Activated T-cell treated with anti-CD3 and anti-CD28 coated beads for 24 hours (primary cell): ENCODE measurements at places on chromosomes 2 and 18.

DNA sequence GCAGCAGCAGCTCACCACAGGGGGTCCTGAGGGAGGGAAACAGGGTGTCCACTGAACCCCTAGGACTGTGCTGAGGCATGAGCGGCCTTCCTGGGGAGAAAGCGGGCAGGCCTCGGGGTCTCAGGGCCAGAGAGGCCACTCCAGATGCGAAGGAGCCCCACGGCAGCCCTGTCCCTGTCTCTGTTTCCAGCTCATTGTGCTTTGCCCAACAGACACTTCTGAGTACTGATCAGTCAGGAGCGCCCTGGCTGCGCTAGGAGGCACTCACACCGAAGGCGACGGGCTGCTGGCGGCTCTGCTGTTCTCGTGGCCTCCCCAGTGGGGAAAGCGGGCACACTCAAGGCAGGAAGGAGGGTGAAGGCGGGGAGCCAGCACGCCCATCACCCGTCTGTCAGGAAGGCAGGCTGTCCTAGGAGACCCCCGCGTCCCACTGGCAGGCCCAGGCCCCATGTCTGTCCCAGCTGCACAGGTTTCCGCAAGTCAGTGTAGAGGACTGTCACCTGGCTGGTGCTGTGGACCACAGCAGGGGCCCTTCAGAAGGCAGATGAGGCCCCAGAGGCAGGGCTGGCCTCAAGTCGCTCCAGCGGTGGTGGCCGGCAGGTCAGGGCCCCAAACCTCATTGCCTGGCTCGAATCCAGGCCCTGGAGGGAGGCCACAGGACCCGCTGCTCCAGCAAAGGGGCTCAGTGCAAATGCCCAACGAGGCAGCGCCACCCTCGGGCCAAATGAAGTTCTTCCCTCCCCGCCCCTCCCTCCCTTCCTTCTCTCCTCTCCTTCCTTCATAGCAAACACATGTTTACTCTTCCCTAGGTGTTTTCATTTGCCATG is 6.8 kb downstream of the ESPNL start:
- no peak for DNase-seq

DNA sequence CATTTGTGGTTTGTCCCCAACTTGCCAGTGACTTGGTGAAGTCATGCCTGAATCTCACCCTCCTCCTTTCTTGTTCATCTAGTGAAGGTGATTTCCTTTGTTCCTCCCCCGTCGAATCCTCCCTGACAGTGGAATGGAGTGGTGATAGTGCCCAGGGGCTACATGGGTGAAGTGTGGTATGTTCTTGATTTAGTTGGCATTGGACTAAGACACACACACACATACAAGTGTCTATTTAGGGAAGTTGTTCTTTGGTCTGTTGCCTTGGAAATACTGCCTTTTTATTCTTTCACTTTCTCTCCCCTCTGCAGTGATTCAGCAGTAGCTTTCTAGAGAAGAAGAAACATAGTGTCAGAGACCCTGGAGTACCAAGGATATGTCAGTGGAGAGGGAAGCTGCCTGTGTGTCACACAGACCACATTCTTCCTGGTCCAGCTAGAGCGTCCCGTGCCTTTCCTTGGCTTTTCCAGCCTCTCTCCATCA is 10.9 kb downstream of the INPP4A start:
- DNase-seq, result no peak

DNA sequence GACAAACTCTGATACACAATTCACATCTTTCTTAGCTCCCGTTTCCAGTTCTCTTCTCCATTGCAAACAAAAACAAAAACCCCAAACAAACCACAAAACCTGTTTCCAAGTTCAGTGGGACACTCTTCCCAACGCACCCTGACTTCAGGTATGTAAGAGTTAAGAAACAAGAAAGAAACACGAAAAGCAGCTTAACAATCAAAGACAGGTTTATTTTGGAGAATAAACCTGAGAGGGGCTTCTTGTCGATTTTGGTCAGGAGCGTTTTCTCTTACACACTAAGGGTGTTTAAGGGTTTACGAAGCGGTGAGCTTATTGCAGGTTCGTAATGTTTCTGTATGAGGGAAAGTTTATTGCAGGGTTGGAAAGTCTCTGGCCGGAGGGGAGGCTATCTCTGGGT is 905 bp upstream of the ATG16L1 start:
- DNase-seq, result no peak

DNA sequence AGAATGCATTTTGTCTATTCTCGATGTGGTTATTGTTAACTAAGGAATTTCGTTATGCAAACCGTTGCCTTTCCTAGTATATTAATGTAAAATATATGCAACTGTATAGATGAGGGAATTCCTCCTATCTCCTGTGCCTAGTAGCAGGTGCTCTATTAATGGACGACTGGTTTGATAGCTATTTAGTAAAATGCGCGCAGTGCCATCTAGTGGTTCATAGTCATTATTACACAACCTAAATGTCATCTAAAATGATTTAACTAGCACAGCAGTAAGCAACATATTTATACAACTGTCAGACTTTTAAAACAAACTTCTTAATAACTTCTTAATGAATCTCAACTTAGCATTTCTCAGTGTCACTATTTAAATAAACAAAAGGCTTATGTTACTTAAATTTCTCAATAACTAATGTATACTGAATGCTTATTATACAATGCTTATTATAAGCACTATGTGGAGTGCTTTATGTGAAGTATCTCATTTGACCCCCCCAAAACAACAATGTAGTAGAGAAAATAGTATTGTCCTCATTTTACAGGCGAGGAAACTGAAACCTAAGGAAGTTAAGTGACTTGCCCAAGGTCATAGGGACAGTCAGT is 77.9 kb downstream of the DTNA start:
- DNase-seq, result peak; percentile 16

DNA sequence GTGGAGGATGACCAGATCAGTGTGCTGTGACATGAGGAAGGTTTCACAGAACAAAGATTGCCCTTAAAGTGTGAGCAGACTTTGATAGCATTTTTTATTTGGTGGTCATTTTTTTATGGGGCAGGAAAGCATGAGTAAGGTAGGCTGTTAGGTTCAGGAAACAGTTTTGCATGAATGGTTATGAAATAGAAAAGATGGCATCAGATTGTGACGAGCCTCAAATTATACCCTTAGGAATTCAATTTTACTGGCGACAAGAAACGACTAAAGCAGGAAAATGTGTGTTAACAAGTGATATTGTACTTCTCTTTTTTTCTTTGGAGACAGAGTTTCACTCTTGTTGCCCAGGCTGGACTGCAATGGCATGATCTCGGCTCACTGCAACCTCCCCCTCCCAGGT is 44.7 kb downstream of the PIK3C3 start:
- no peak for DNase-seq

- no peak for DNase-seq
Observed at GRCh38 chr2:88654714-88655113, 27.4 kb upstream of the EIF2AK3 start.

DNA sequence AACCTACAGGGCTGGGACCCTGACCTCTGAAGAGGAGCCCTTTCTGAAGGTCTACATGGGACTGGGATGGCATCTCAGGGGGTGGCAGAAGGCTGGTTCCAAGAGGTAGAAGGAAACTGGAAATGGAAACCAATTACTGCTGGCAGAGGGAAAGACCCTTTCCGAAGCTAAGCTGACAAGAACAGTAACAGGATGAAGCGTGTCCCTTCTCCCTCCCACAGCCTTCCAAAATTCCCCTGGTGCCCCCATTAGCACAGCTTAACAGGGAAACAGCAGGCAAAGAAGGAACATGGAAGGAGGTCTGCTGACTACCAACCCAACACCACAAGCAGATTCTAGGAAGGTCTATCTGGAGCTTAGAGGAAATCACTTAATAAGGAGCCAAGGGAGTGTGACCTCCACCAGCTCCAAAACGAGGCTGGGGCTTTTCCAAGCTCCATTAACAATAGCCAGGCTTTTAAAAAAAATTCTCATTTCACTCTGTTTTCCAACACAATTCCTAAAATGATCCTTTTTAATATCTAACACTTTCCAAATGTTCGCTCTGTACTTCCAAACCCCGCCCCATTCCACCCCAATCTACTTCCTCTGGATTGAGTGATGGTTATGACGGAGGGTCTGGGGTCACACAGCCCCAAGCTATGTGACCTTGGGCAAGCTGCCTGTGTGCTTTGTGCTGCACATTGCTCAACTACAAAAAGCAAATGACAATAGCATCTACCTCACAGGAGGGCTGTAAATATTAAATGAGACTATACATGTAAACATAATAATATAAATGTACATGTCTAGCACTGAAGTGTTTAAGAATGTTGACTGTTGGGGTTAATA is 55.2 kb downstream of the STK39 start:
- no peak for DNase-seq
